ENCODE measurements at places on chromosomes 3 and 15.
A peak's percentile ranks its signal among the peaks of the same experiment; 100 is the strongest.

DNA sequence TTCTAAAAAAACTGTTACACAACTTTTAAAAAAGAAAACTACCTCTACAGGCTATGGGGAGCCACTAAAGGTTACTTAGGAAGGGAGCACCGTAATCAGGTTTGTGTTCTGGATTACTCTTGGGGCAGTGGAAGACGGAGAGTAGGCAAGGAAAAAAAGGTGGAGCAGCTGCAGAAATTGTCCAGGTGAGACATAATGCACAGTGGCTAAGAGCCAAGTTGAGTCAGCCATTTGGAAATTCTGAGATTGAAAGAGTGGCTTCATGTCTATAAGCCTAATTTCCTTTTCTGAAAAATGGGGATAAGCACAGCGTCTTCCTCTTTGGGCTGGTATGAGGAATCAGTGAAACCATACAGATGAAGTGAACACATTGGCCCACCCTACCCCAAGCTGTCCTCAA is 195.2 kb downstream of the CADPS start:
- DNase-seq = no peak

- DNase-seq = no peak
Measured at GRCh38 chr3:98655666-98656065, 62.3 kb upstream of the CPOX start.

GRCh38 chr15:91224755-91225380 is 124.8 kb downstream of the SV2B start:
- no peak for DNase-seq

DNA sequence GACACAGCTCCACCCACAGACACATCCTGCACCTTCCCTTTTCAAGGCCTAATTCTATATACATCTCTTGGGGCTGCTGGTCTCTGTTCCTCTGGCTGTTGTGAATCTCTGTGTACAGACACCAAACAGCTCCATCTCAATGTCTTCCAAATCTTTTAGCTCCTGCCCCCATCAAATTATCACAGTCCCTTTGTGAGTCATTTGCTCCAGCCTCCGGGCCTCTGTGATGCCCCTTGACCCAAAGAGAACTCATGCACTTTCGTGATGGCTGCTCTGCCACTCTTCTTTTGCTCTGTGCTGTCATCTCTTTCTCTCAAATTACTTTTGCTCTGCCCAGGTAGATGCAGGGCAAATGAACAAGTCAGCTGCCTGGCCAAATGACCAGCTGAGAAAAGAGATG is 369.0 kb upstream of the CDIN1 start:
- no peak for DNase-seq

GRCh38 chr3:58009026-58009748 is 965 bp downstream of the FLNB start:
- DNase-seq = peak; percentile 12

DNA sequence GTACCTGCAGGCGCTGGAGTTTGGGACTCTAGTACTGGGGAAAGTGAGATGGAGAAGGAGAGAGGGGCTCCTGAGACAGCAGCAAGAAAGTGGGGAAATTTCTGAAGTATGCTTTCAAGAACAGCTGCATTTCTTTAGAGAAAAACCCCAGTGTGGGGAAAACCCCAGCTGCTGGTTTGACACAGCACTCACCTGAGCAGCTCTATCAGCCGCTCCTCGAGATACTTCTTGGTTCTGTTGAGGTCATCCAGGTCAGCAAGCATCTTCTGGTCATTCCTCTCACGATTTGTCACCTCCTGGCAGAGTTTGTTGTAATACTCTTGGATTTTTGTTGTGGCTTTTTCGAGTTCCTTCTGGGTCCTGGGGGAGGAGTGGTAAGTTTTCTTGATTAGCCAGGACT is 18.8 kb downstream of the CXCR6 start:
- no peak for DNase-seq

DNA sequence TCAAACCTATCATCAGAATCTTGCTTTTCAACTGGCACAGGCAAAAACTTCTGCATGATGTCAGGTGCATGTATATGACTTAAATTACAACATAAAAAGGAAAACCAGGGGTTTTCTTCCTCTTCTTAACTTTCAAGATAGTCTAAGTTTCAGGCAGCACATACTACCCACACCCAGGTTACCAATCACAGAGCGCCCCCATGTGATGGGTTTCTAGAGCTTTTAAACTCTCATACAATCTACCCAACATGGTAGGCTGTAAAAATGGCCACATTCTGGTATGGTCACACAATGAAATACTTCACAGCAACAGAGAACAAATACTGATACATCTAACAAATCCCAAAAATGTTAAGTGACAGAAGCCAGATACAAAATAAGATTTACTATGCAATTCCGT is 7.4 kb downstream of the MESD start:
- DNase-seq = no peak

- DNase-seq = no peak
Measured at GRCh38 chr15:61342390-61342789, 113.3 kb upstream of the RORA start.

DNA sequence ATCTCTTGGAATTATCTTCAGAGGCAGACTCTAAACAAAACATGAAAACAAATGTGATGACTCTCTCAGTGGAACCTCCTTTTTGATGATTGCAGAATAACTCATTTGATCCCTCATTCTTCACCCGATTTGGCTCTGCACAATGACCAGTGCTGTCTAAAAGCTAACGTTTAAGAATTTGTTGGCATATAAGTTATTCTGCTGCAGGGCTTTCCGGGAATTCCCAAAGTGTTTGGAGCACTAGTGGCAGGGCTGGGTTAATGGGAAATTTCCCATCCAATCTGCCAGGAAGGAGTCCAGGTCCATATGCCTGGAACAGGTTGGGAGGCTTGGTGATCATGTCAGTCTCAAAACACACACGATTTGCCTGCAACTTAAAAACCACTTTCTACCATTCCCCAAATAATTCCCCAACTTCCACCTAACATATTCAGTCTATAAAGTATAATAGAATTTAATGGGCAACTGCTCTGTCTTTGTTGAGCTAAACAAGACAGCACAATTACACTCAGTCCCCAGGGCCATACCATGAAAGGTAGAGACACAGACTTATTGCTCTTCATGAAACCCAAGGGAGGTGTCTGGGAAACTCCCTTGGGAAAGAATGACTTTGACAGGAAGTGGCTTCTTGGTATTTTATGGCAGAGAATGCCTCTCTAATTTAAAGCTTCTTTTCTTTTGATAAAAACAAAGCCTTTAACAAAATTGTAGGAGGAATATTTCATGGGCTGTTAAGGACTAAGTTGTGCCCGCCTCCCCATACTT is 38.0 kb downstream of the ARRDC4 start:
- no peak for DNase-seq

GRCh38 chr15:62558640-62559380 is 393.7 kb upstream of the C2CD4B start:
- no peak for DNase-seq

Measured in activated CD4-positive, alpha-beta T cell treated with anti-CD3 and anti-CD28 coated beads, Interleukin-2, amount 50 U/mL, for 4 hours (primary cell).